ENCODE measurements at places on chromosomes 5 and 9. TPM values are rescaled to one million over a fixed set of nuclear protein-coding genes. Genes with fewer than 3 reads are reported as not detected.
A peak's percentile ranks its signal among the peaks of the same experiment; 100 is the strongest.

DNA sequence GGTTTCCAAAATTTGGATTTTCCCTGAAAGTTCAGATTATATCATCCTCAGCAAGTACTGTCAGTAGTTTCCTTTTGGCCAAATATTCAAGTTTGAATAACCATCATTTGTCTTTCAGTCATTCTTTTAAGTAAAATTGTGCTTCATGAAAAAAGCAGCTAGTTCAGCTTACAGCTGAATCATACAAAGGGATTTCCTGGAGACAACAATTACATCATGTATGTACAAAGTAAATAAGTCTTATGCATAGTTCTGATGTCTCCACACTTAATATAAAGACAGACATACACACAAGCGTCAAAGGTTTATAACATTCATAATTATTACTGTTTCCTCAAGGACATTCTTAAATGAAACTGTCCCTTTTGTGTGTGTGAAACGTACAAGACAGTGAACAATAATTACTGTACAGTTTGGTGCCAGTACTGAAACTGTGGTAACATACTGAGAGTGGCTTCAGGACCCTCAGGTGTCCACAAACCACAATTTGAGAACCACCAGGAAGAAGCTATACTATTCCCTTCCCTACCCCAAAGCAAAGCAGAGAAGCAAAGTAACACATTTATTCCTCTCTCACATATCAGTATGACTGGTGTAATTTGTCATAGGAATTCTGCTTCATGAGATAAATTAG, 746.6 kb downstream of the TAF11L14 start:
- H3K27ac ChIP-seq = no peak overlapping the region
- H3K36me3 ChIP-seq = no peaks in the 10 kb centered on the region
- no peaks in the 10 kb centered on the region for H3K4me1 ChIP-seq
- no peak overlapping the region for H3K4me3 ChIP-seq

- no peak overlapping the region for H3K4me3 ChIP-seq
- DNase-seq = no peak
- no peaks in the 10 kb centered on the region for H3K4me1 ChIP-seq
- H3K27me3 ChIP-seq = no peaks in the 10 kb centered on the region
Observed at GRCh38 chr5:9922719-9923118, 292.6 kb upstream of the TAS2R1 start.

DNA sequence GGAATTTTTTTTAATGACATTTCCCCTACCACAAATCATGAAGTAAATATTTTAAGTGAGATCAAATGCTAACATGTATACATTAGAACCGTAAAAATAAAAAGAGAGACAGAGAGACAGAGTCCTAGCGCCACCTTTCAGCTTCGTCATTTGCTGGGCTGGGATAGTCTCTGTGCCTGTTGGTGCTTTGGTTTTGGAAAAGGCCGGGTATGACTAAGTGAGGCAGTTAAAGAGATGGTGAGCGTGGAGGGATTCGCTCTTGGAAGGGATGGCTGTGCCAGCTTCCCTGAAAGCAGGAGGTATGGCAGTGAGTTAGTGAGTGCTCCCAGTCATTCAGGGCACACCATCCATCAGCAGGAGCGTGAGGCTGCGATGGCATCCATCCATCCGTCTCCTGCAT, 729.6 kb upstream of the WWC1 start:
- no peaks in the 10 kb centered on the region for H3K4me1 ChIP-seq
- H3K4me3 ChIP-seq = no peak overlapping the region
- H3K27me3 ChIP-seq = no peaks in the 10 kb centered on the region
- H3K27ac ChIP-seq = no peak overlapping the region

The GCNT4 gene
- total RNA-seq = 0.88 TPM

DNA sequence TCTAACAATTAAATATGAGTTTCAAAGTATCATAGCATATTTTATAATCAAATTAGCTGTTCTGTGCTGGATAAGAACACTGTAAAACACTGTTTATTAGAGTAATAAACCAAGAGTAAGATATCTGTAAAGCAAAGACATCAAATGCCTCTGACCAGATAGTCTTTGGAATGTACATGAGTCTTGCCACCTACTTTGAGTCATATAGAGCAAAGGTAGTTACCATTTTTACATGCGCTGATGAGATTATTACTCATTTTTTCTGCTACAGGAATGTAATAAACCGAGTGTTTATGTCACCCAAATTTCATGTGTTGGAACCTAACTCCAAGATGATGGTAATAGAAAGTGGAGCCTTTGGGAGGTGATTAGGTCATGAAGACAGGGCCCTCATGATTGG, 654.5 kb downstream of the CETN3 start:
- no peak overlapping the region for H3K27ac ChIP-seq
- H3K36me3 ChIP-seq = no peaks in the 10 kb centered on the region
- no peaks in the 10 kb centered on the region for H3K27me3 ChIP-seq
- no peak for DNase-seq

The TXNDC8 gene
- total RNA-seq = not detected

DNA sequence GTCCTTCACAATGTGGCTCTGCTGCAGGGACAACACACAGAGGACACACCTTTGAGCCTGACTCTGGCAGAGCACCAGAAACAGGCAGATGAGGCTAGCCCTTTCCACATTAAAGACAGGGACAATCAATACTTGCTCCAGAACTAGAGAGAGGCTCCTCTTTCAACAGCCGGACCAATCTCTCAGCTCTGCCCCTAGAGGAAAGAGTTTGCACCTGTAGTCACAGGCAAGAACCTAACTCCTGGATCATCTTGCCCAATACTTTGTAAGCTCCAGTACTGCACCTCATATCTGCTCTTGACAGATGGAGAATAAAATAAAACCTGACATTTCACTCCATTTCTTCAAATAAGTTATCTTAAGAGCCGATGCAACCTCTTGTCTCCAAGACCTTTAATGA, 52.1 kb downstream of the EPB41L4A start:
- peak overlapping the region; percentile 41 for H3K27ac ChIP-seq
- no peaks in the 10 kb centered on the region for H3K36me3 ChIP-seq
- H3K27me3 ChIP-seq = no peaks in the 10 kb centered on the region
- no peak for DNase-seq

- no peaks in the 10 kb centered on the region for H3K36me3 ChIP-seq
- H3K27ac ChIP-seq = no peak overlapping the region
- H3K4me1 ChIP-seq = no peaks in the 10 kb centered on the region
- DNase-seq = no peak
- no peaks in the 10 kb centered on the region for H3K27me3 ChIP-seq
Observed at GRCh38 chr9:121398374-121398773, 28.3 kb upstream of the STOM start.

GRCh38 chr5:72109625-72110024, 2.4 kb downstream of the MAP1B start:
- no peaks in the 10 kb centered on the region for H3K36me3 ChIP-seq
- H3K4me1 ChIP-seq = no peaks in the 10 kb centered on the region
- no peak overlapping the region for H3K4me3 ChIP-seq
- no peaks in the 10 kb centered on the region for H3K27me3 ChIP-seq
- no peak for DNase-seq
- H3K27ac ChIP-seq = peak overlapping the region; percentile 82

The SFXN1 gene
- total RNA-seq = 54.2 TPM

The NRG2 gene
- total RNA-seq = 2.5 TPM

- H3K27ac ChIP-seq = no peak overlapping the region
- no peak for DNase-seq
- no peaks in the 10 kb centered on the region for H3K27me3 ChIP-seq
- no peaks in the 10 kb centered on the region for H3K4me1 ChIP-seq
- no peak overlapping the region for H3K4me3 ChIP-seq
- H3K36me3 ChIP-seq = no peaks in the 10 kb centered on the region
Observed at GRCh38 chr5:27191786-27192510, 153.6 kb upstream of the CDH9 start.

The CYFIP2 gene
- total RNA-seq = 11.3 TPM

GRCh38 chr5:157550663-157551062, 24.9 kb downstream of the ADAM19 start:
- H3K27ac ChIP-seq = no peak overlapping the region
- H3K36me3 ChIP-seq = no peaks in the 10 kb centered on the region
- H3K4me3 ChIP-seq = no peak overlapping the region
- DNase-seq = no peak
- peaks cover 6% of the 10 kb centered on the region for H3K4me1 ChIP-seq
- H3K27me3 ChIP-seq = no peaks in the 10 kb centered on the region
